ENCODE measurements at places on chromosomes 12 and 14.

DNA sequence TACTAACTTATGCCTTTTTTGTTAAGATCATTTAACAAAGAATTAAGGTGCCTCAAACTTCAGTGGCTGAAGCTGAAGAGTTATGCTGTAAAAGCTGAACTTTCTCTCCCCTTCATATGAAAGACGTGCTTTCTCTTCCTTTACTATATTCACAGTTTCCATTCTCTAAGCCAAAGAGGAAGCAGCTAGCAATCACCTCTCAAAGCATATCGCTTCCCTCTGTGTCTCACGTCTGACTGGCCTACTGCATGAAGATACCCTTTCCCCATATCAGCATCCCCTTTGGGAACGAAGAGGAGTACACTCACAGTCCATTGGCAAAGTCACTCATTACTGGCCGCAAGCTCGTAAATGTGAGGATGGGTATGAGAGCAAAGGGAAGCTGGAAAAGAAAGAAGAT lies 34.9 kb downstream of the SLC11A2 start:
- DNase-seq: no peak

DNA sequence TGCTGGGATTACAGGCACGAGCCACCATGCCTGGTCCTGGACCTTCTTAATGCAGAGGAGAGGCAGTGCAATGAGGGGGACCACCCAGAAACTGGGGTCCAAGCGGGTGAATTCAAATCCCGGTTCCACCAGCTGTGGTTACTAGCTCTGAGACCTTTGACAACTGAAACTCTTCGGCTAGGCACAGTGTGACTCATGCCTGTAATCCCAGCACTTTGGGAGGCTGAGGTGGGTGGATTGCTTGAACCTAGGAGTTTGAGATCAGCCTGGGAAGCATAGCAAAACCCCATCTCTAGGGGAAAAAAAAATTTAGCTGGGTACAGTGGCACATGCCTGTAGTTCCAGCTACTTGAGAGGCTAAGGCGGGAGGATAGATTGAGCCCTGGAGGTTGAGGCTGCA lies 5.0 kb upstream of the CD4 start:
- no peak for DNase-seq

DNA sequence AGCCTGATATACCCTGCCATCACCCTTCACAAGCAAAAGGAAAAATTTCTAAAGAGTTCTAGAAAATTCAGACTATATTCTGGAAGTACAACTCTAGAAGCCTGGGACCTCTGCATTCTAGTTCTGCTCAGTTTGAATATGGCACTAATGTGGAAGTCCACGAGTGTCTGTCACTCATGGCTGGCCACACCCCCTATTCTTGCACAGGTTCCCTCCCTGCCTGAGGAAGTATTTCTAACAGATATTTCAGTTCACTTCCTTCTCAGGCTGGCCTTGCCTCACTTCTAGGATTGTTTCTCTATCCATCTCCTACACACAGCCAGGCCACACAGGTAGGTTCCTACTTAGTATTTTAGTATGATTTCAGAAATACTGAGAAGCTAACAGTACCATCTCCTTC lies 67.4 kb downstream of the PHLDA1 start:
- DNase-seq: no peak

DNA sequence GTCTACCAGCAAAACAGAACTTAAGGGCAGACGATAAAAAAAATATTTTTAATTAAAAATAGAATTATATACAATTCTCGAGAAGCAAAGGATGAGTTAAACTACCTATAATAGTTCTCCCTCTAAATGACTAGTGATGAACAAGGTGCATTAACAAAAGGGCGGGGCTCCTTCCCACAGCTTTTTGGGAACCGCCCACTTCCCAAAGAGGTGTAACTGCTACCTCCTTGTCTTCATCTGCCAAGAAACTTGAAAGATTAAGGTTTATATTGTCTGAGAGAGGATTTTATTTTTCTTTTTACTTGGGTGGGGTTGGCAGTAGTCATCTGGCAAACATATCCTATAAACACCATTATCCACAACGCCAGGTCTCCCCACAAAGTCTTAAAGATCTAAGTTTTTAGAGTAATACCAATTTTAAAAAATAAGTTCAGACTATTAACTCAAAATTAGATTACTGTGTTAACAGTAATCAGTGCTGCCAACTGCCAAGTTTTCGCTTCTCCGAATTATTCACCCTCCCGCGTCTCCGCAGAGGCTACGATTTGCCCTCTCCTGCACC lies 938 bp downstream of the RALGAPA1 start:
- DNase-seq: no peak

DNA sequence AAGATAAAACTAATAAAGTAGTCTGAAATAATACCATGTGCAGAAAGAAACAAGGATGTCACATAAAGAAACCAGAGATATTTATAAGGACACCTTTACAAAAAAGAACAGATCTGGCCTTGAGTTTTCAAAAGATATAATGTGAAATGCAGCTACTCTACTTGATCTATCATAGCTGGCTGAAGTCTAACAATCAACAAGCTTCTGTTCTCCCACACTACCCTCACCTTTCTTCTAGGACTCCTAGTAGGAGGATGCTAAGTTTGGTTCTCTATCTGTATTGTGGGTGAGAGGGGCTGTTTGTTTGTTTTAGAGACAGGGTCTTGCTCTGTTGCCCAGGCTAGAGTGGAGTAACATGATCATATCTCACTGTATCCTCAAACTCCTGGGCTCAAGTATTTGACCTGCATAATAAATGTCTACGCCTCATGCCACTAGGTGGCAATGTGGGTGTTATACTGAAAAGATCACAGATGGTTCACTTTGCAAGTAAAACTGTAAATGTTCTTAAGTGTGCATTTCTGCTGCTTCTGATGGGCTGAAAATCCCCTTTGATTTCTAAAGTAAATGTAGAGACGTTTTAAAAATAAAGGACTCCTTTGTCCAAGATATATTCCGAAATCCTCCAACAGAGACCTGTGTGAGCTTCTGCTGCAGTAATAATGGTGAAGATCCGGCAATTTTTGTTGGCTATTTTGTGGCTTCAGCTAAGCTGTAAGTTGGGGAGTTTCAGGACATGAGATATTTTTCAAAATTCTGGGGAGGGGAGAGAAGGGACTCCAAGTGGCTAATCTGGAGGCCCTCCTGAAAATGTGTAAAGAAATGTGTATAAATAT lies 269.3 kb downstream of the DAD1 start:
- DNase-seq: no peak

GRCh38 chr14:100629098-100629497 lies 41.9 kb upstream of the BEGAIN start:
- no peak for DNase-seq

- no peak for DNase-seq
These were observed 148.6 kb downstream of the FBXL14 start for GRCh38 chr12:1445807-1446206.

DNA sequence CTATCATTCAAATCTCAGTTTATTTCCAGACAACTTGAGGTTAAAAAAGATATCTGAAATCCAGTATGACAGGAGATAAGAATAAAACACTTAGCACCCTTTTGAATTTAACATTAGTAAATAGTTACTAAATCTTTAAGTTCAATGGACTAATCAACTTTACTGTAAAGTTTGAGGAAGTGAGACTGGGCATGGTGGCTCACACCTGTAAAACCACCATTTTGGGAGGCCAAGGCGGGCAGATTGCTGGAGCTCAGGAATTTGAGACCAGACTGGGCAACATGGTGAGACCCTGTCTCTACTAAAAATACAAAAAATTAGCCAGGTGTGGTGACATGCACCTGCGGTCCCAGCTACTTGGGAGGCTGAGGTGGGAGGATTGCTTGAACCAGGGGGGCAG lies 40.3 kb upstream of the CERS5 start:
- no peak for DNase-seq

GRCh38 chr12:17017402-17017801 lies 411.4 kb upstream of the LMO3 start:
- no peak for DNase-seq

GRCh38 chr12:47725893-47726292 lies 603 bp upstream of the ENDOU start:
- no peak for DNase-seq

- DNase-seq: no peak
These were observed 2.0 kb downstream of the EEA1 start for GRCh38 chr12:92927055-92927435.

DNA sequence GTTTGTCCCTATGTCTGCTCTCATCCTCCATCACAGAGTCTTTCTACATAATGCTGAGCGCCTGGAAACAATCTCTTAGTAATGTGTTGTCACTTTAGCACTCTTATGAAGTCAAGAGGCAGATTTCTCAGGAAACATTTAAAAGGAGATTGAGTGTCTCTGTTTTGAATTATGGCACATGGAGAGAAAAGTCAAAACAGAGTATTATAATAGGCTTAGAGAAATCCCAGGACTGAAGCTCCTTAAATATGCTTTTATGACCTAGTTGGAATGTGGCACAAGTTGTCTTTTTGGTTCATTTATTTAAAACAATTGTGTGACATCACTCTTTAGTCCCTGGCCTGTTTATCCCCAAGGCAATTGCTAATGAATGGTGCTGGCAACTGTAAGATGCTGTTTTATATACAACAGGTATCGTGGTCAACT lies 117.8 kb upstream of the HIF1A start:
- no peak for DNase-seq

- no peak for DNase-seq
These were observed 14.6 kb downstream of the CCDC88C start for GRCh38 chr14:91402771-91403600.

- no peak for DNase-seq
These were observed 12.1 kb downstream of the FRMD6 start for GRCh38 chr14:51663783-51664326.

DNA sequence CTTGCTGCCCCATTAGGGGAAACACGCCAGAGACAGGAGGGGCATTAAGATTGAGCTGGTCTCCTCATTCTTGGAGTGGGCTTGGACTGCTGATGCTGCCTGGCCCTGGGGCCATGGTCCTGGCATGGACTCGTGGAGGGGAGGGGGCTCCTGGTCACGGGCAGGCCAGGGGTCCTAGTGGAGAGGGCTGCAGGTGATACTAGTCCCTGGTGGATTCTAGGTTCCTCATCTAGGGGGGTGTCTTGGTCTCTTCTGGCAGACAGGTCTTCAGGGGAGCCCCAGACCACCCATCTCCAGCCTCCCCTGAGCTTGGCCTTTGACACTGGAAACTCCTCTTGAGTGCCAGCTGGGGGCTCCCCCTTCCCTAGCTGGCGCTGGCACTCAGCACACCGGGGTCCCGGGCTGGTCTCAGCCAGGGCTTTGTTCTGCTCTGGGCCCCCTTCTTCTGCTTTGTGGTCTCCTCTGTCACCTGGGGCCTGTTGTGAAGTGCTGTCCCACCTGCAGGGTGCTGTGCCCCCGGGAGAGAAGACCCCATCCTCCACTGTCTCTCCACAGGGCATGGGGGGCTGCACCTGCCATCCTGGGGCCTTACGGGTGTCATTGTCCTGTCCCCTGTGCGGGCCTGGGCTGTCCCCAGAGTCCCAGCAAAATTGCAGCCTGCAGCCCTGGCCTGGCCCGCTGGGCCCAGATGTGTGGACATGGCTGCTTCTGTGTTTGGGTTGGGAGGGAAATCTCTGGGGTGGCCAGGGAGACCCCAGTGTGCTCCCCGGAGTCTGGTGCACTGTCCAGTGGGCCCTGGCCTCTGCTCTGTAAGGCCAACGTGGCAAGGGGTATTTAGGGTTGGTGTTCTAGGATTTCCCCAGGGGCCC lies 2.3 kb downstream of the KIF26A start:
- DNase-seq: no peak

DNA sequence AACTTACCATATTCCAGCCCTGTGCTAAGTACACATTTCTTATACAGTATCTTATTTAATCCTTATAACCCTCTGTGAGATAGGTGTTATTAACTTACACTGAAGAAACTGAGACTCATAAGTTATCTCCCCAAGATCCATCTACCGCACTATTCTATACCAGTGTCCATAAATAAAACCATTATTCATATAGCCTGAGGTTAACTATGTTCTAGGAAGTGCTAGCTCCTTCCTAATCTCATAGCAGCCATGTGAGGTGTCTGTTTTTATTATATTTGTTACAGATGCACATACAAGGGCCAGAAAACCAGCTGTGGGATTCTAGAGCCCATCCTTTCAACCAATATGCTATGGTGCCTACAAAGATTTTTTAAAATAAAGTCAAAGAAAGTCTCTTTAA lies 100.3 kb upstream of the RAP1B start:
- no peak for DNase-seq

DNA sequence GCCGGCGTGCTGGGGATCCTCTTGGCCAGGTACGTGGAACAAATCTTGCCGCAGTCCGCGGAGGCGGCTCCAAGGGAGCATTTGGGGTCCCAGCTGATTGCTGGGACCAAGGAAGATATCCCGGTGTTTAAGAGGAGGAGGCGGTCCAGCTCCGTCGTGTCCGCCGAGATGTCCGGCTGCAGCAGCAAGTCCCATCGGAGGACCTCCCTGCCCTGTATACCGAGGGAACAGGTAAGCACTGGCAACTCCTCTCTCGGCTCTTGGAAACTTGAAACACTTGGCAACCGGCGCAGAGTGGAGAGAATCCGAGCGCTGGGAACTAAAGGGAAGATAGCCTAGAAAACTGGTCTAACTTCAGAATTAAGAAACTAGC lies 1.7 kb downstream of the PDE3A start:
- DNase-seq: no peak

DNA sequence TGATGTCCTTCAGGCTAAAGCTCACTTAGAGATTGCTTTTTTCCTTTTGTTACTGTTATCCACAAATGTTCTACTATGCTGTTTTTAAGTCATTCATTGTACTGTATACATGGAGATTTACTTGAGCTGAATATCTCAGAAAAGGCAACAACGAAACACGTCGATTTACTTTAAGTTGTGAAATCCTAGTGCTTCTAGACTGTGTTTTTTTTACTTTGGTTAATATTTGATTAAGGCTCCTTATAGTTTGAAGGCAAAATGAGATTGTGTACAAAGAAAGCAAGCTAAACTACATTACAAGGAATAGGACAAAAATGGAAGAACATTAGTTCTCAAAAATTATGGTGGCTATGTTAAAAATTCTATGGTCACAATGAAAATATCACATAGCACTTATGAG lies 114.5 kb downstream of the SLC35F4 start:
- no peak for DNase-seq

DNA sequence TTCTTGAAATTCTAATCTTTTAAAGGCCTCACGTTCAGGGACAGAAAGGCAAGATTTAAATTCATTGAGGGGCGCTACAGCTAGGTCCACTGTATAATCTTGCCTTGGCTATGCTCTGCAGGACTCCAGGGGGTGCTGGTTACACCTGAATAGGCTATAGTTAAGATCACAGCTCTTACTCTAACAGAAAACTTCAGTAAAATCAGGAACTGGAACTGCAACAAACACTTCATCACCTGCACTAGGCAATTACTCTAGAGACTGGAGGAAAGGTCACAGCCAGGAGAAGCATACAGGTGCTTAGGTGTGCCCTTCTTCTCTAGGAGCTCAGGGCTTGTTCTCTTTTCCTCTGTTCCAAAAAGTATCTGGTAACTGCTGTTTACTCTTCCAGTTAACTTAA lies 20.9 kb downstream of the SLCO1C1 start:
- DNase-seq: no peak

GRCh38 chr14:82667006-82667405 lies 1133.4 kb upstream of the SEL1L start:
- DNase-seq: no peak

GRCh38 chr14:100037353-100037752 lies 27.9 kb upstream of the EVL start:
- DNase-seq: no peak

DNA sequence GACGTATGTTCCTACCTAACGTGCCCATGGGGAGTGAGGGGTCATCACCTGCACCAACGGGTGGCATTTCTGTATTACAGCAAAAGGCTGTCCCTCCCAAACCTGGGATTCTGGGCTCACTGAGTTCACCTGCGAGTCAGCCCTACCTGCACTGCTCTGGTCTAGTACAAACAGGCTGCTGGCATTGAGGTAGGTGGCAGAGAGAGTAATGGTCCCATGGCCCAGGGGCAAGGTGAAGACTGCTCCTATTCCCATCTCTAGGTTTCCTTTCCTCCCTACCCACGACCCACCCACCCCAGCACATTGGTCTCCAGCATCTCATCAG lies 421 bp downstream of the SUOX start:
- no peak for DNase-seq
